ENCODE measurements at places on chromosomes 6 and 20.
A peak's percentile ranks its signal among the peaks of the same experiment; 100 is the strongest.

GRCh38 chr20:64164123-64164836 is at the start of gene MYT1:
MYT1 (plus strand) TSS chr20:64164452; CDS start chr20:64198862, 34,410 bp downstream.
- no peak for DNase-seq

GRCh38 chr6:162674452-162674851 is 53.1 kb downstream of the PRKN start:
- no peak for DNase-seq

DNA sequence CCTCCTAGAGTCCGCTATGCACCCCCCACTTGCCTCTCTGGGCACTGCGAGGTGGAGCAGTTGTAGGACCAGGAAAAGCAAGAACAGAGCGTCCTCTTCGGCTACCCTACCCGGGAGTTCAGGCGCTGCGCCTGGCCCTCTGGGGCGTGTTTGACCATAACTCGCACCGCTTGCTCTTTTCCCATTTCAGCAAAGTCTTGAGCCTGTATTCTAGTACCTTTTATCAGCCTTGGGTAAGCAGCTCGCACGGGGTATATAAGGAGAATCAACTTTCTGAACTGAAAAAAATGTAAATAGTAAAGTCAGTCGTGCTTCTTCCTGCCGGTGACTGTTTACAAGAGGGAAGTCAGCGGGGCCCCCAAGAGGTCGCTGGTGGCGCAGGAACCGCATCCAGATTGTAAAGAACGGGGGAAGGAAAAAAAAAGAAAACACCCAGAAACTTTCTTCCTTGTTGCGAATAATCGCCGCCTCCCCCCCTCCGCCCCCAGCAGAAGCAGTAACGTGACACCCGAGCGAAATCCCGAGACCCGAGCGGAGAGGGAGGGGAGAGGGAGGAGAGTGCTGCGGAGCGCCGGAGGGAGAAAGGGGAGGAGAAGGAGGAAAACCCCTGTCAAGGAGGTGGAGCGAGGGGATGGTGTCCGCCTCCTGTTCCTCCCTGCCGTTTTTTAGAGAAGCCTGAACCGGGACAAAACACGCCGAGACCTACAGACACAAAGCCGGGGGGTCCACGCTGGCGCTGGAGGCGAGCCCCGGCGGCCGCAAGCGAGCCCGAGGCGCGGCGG is at the start of gene UST:
Gene UST (plus strand): TSS at position 668 of the 782 bp plus-strand sequence. CDS start 401 bp downstream, outside the sequence.
- DNase-seq, result peak; percentile 34

GRCh38 chr20:60123096-60123495 is 164.9 kb downstream of the CDH26 start:
- DNase-seq, result no peak

GRCh38 chr6:54775576-54775975 is 71.0 kb upstream of the FAM83B start:
- DNase-seq, result no peak

DNA sequence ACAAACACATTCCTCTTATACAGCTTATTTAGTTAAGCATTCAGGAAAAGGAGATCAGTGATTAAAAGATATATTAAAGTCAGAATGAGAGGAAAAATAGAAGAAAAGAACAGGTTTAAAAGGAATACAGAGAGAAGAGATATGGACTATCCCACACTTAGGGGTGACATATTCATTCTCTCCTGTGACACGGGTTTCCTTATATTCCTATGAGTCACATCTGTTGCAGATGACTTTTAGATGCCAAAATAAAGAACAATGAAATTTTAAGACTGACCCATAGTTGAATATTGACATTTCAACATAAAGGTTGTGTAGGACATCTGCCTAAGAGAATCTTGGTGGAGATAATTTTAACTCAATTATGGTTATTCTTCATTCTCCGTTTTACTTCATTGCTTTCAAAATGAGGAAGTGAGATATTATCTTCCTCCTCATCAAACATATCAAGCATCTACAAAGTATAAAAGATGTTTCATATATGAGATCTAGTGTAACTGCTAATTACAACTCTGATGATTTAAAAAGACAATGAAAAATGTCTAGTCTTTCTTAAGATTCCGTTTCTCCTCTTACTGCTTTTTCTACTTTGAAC is 1336.7 kb upstream of the CITED2 start:
- no peak for DNase-seq

- no peak for DNase-seq
Measured at GRCh38 chr6:13164291-13164690, 164.0 kb downstream of the TBC1D7 start.

DNA sequence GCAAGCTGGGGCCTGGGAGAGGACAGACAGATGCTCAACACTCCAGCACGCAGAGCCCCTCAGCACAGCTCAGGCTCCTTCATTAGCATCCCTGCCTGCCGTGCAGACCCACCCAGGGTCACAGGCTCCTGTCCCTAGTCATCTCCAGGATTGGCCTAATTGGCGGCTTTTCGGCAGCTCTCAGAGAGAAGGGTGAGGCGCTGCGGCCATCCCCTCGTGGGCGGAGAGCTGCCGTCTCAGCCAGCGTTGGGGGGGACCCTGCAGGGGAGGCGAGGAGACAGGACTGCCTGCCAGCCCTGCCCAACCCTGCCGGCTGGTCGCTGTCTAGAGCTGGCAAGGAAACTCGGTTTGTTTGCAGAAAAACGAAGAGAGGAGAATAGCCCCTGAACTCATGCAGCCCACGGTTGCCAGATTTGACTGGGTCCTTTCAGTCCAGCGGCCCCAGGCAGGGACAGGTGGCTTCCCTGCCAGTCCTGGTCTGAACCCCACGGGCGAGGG is 26.8 kb downstream of the BHLHE23 start:
- no peak for DNase-seq

- no peak for DNase-seq
Measured at GRCh38 chr20:32067234-32067821, 15.3 kb downstream of the HCK start.

DNA sequence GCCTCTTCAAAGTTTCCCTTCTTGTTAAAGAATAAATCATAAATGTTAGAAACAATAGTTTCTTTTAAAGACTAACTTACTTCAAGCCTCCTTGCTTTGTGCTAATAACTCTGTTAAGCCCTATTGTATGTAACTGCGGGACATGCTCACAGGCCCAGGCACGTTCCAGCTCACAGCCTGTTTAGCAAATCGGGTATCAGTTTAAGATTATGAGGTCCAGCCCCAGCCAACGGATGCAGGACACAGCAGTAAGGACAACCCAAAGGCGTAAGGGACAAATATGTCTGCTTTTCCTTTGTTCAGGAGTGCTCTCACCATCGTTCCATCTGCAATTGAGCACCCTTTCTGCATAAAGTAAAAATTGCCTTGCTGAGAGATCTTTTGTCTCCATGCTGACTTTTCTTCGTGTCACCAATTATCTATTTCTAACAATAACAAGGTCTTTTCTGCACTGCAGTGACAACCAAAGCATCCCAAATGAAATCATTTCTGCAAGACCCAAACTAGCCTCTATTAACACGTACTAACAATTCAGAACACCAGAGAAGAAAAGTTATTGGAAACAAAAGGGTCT is 1.4 kb downstream of the C6orf52 start:
- DNase-seq, result no peak

- no peak for DNase-seq
Measured at GRCh38 chr20:47665221-47665991, 119.9 kb downstream of the SULF2 start.

GRCh38 chr6:119308048-119308570 is 41.5 kb downstream of the MAN1A1 start:
- no peak for DNase-seq

GRCh38 chr6:166661327-166662085 is 34.5 kb upstream of the RPS6KA2 start:
- no peak for DNase-seq

DNA sequence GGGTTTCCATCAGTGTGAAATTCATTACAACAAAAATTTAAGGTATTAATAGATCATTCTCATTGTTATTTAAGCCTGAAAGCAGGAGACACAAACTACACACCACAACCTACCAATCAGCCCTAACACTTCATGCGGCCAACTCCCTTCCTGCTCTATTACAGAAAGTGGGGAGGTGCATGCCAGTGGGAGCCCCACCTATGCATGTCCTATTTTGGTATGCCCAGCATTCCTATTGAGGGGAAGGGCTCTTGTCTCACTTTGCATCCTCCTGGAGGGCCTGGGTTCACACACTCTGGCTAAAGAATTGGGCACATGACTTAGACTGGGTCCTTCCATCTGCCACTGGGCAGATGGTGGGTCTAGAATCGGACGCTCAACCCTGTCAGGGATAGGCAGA is 450.0 kb downstream of the PTPRT start:
- no peak for DNase-seq

DNA sequence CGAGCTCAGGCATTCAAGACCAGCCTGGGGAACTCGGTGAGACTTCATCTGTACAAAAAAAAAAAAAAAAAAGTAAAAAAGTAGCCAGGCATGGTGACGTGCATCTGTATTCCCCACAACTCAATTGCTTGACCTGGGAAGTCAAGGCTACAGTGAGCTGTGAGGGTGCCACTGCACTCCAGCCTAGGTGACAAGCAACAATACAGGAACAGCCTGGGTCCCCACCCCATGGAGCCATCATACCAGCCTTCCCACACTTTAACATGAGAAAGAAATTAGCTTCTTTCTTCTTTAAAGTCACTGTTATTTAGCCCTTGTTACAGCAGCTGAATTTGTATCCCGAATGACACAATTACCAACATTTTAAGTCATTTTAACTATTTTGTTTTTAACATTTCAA is 56.1 kb downstream of the SCML4 start:
- no peak for DNase-seq

- DNase-seq, result no peak
Measured at GRCh38 chr20:7361321-7361720, 578.9 kb downstream of the HAO1 start.

GRCh38 chr6:157099912-157100593 is 223.3 kb downstream of the TMEM242 start:
- peak; percentile 45 for DNase-seq

GRCh38 chr6:119137194-119138072 is 59.0 kb upstream of the FAM184A start:
- no peak for DNase-seq

DNA sequence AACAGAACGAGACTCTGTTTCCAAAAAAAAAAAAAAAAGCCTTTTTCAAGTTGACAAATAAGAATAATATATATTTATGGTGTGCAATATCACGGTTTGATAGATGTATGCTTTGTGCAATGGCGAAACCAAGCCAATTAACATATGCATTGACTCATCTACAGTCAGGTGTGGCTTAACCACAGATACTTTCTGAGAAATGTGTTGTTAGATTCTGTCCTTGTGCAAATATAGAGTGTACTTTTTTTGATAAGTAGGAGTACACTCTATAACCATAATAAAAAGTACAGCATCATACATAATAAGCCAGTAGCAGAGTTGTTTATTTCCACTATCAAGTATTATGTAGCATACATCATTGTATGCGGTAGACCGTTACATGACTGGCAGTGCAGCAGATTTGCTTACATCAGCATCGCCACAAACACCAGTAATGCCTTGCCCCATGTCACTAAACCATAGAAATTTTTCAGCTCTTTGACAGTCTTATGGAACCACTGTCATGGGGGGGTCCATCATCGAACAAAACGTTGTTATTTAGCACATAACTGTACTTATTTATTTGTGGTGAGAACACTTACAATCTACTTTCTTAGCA is 59.2 kb downstream of the TMEM170B start:
- DNase-seq, result no peak

GRCh38 chr20:17524560-17524959 is 6.6 kb downstream of the BFSP1 start:
- no peak for DNase-seq

- DNase-seq, result no peak
Measured at GRCh38 chr20:24546232-24546892, 76.9 kb downstream of the SYNDIG1 start.

DNA sequence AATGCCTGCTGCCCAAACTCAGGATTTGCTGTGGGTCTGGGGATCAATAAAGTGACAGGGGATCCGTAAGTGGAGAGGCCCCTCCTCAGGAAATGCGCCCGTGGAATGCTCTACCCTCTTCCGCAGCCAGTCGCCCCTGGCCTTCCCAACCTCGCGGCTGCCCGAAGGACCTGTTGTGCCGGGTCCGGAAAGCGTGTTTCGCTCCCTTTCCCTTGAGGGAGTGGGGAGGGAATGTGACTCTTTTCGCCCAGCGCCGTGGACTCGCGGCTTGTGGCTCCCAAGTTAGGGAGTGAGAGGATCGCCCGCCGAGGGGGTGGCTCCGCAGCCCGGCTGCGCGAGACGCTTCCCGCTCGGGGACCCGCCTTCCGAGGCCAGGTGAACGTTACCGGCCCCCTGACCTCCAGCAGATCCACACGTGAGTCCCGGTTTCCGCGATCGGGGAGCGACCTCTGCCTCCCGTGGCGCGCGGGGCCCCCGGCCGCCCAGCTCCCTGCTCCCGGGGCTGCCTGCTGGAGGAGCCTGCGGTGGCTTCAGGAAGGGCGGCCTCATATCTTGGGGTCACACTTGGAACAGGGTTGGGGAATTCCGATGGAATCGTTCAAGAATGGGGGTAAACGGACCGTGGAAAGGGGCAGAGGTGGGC is 666 bp downstream of the TPD52L1 start:
- DNase-seq, result peak; percentile 2

GRCh38 chr6:43924222-43924702 is 154.3 kb downstream of the VEGFA start:
- peak; percentile 20 for DNase-seq

GRCh38 chr6:75882734-75883133 is 133.7 kb downstream of the MYO6 start:
- DNase-seq, result no peak
